ENCODE measurements at places on chromosomes 11 and 22. TPM values are rescaled to one million over a fixed set of nuclear protein-coding genes. Genes with fewer than 3 reads are reported as not detected.

- no peak for DNase-seq
Observed at GRCh38 chr22:37690901-37691504, 4.9 kb downstream of the NOL12 start.

- DNase-seq, result no peak
Observed at GRCh38 chr11:71075871-71076420, 176.4 kb downstream of the SHANK2 start.

GRCh38 chr11:1966531-1966930 is 19.4 kb downstream of the MRPL23 start:
- no peak for DNase-seq

GRCh38 chr11:45959851-45960250 is 37.4 kb downstream of the LARGE2 start:
- DNase-seq, result no peak

DNA sequence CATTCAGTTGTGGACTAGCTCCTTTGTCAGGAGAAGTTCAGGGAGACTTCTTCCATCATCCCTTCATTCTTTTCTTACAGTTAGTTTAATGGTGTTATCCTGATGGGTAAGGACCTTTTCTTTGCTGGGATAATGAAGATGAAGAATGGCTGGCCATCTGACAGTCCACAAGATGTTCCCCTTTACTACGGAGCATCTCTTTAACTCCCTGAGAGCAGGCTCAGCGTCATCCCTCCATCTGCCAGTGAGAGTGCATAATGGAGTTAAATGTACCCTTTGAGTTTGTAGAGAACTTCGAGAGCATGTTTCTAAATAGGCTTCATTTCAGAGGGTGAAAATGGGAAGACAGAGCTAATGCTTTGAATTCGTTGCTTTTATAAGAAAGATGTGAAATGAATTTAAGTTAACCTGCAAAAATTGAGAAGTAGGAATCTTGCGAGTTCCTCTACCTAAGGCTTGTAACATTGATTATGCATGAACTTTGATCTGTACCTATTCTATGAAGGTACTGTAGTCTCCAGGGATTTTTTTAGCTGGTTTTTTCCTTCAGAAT is 1.7 kb downstream of the EP300 start:
- DNase-seq, result no peak

DNA sequence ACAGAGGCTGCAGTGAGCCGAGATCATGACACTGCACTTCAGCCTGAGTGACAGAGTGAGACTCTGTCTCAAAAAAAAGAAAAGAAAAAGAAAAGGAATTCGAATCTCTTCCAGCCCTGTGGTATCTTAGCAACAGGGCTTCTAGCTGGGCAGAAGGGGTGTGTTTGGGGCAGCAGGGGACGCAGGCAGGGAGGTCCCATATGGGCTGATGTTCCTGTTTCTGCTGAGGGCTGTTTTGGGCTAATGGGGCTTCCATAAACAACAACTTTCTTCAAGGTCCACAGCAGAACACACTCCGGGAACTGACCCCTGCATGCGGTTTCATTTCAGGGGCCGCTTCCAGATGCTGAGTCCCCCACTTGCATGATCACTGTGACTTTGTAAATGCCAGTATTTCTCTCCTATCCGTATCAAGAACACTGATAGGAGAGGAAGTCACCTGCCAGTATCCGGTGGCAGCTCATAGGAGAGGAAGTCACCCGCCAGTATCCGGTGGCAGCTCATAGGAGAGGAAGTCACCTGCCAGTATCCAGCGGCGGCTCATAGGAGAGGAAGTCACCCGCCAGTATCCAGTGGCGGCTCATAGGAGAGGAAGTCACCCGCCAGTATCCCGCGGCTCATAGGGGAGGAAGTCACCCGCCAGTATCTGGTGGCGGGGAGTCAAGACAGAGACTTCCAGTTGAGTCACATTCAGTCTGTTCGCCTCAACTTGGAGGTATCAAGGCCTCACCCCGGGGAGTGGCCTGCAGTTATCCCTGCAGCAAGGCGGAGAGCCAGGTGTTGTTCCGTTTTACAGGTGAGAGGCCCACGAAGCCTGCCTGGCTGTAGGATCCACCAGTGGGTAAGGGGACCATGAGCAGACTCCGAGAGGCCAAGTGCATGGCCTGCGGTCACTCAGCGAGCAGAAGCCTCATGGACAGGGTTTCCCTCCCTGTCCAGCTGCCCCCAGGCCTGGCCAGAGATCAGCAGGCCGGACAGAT is 8.3 kb upstream of the FGF19 start:
- no peak for DNase-seq

DNA sequence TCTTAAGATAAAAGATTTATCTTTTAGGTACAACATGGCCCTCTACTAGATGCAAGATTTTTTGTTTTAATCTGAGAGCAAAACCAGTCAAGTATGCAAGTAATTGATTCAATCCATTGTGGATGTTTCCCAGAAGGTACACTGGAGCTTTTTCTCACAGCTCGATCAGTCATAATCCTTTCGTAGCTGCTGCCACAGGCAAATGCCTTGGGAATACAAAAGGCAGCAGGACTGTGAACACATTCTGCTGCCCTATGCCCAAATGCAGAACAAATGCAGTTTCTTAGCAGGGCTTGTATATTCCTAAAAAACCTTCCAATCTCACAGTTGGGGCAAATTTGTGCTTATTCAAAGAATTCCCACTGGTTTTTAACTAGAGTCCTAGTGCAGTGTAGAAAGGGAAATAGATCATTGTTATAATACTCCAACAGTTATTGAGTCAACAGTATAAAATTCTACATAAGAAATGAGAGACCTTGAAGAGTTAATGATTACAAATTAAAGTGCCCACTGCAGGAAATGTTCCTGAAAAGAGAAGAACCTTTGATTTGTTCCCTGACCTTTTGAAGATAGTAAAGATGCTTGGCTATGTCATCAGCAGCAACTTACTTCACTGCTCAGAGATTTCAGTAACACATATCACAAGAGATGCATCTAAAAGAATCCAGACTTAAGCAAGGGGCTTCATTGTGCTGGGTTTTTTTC is 14.1 kb downstream of the LPXN start:
- DNase-seq, result no peak

GRCh38 chr11:61675826-61676225 is 4.4 kb upstream of the DAGLA start:
- DNase-seq, result no peak

DNA sequence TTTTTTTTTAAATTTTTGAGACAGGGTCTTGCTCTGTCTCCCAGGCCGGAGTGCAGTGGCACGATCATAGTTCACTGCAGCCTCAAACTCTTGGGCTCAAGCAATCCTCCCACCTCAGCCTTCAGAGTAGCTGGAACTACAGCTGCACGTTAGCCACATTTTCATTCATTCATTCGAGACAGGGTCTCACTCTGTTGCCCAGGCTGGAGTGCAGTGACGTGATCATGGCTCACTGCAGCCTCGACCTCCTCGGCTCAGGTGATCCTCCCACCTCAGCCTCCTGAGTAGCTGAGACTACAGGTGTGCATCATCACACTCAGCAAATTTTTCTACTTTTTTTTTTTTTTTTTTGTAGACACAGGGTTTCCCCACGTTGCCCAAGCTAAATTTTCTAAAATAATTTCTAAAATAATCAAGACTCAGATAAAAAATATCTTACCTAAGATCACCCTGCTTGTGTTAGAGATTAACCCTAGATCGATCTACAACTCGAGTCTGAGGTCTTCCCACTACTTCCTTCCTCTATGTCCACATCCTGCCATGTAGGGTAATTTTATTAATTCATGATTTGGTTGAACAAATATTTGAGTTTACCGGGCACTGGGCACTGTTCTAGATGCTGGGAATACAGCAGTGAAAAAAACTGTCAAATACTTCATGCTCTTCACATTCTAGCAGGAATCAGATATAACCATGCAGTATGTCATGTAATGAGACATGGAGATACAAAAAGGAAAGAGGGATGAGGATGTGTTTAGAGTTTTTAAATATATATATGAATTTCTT is 15.1 kb downstream of the EIF4G2 start:
- no peak for DNase-seq

- DNase-seq, result no peak
Observed at GRCh38 chr11:71284525-71285092, 32.2 kb upstream of the SHANK2 start.

DNA sequence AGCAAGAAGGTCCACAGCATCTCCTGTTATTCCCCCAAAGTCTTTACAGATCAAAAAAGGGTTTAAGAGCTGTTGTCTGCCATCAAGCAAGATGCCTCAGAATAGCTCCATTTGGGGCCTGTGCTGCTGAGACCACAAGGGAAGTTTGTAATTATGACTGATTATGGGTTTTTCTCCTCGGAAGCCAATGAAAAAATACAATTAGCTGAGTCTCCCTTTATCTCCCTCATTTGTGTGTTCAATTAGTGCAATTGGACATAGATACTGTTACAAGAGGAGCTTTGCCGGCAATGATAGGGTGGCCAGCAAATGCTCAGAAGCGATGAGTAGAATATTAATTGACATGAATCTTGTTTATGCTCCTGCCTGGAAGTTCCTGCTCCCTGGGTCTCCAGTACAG is 83.7 kb downstream of the COMMD9 start:
- no peak for DNase-seq

DNA sequence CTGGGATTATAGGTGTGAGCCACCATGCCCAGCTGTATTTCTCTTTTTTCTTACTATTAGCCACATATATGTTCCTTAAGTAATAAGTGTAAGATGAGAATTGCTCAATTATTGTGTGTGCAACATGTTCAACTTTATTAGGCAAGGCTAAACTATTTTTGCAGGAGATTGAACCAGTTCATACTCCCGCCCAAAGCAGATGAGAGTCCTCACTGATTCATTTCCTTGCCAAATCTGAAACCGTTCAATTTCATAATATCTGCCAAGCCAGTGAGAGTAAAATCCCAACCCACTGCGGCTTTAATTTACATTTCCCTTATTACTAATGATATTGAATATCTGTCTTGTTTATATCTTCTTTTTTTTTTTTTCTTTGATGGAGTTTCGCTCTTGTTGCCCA is 48.4 kb downstream of the KCNJ4 start:
- no peak for DNase-seq

- no peak for DNase-seq
Observed at GRCh38 chr22:20957683-20958431, 9.2 kb upstream of the AIFM3 start.

GRCh38 chr22:45770506-45770905 is 98.9 kb downstream of the ATXN10 start:
- no peak for DNase-seq

DNA sequence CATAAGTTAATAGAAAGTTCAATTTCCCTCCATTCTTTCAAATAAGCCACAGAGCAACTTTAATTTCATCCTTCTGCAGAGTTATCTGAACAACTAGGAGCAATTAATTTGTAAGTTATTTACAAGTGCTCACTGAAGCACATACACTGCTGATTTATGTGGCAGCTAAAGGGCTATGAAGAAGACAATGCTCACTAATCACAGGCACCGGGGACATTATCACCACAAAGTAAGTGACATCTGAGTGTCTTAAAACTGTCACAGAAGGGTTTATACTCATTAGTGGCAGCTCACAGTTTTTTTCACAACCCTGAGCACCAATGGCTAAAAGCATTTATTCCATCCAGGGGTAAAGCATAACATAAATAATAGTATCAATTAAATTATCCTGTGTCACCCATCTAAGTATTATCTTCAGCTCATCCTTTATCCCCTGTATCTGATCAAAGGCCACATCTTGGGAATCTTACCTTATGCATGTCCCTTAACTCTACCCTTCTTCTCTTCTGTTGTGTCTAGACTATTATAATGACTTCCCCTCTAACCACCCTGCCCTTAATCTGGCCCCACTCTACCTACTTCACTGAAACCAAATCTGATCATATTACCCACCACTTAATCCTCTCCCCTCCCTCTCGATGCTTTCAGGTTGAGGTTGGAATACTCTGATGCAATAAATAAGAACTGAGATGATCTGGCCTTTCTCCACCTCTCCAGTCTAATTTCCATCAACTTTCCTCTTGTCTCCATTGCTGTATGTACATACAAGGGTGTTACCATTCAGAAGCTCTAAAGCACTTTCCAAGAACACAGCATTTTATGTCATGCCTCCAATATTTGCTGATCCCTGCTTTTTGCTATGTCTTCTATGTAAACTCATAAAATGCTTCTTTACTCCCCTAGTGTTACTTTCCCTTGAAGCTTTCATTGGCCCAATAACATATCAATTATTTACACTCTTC is 252.7 kb downstream of the CASP12 start:
- DNase-seq, result no peak

DNA sequence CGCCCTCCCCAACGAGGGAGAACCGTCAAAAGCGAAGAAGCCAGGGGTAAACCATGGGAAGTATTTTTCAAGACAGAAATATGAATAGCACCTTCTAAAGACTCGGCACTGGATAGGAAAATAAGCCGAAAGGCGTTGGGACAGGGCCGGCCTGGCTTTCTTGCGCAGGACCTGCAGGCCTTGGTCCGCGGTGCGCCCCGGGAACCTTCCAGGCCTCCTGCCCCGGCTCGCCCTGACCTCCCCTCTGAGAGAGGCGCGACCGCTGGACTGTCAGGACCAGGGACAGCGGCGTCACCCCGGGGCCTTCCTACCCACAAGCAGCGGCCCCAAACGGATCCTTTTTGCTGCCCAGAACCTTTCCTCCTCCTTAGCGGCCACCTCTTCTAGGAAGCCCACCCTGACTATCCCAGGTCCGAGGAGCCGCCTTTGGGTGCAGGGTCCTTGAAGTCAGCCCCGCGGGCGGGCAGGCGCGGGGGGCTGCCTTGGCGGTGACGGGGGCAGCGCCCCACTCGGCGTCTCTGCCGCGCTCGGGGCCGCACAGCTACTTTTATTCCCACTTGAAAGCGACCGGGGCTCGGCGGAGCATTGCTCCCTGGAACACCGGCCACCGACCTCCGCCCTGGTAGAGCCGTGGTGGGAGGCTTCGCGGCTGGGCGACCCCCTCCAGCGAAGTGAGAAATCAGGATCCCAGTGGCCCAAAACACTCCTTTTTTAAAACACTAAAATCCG is 650 bp upstream of the MAPK11 start:
- DNase-seq, result no peak

DNA sequence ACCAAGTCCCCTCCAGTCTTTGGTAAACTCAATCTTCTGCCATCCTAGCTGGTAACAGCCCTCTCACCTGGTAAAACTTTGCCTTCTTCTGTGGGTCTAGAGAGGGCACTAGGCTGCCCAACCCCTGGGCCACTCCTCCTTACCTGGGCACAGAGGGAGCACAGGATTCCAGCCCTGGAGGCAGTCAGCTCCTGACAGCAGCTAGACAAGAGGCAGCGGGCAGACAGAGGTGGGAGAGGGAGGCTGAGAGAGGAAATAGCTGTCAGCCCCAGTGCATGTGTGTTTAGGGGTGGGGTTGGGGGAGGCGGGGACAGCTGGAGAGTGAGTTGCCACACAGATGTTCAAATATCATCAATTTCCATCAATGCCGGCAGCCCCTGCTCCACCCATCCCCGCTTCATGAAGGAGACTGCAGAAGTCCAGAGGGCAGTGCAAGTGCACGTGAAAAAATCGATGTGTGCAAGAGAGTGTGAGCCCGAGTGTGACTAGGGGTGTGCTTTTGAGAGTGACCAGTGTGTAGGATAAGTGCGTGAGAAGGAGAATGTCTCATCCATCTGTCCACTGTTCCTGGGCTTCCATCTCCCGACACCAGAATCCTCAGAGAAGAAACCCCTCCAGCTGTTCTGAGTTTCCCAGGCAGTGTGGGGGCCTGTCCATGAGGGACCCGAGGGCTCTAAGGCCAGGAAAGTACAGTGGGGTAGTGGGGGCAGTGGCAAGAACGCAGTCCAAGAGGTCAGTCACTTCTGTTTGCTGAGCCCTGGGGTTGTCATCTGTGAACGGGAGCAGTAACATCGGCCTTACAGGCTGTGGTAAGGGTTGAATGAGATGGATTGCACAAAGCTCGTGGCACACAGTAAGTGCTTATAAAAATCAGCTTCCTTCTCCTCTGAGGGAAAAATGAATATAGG is at the start of gene PTGDR2:
Gene PTGDR2, minus strand, starts transcription at position 225 of the 908 bp plus-strand sequence. CDS start 2,228 bp downstream, outside the sequence.
- DNase-seq, result no peak

Gene VPS51
- 87.1 TPM for total RNA-seq

Gene FAM83F
- total RNA-seq, result 2.3 TPM

Gene DMC1
- total RNA-seq, result 1.9 TPM

Gene TAGLN
- 317 TPM for total RNA-seq
